ENCODE measurements at places on chromosomes 16 and 17.
A peak's percentile ranks its signal among the peaks of the same experiment; 100 is the strongest.

GRCh38 chr17:53635444-53635843 lies 187.3 kb upstream of the KIF2B start:
- DNase-seq = no peak

DNA sequence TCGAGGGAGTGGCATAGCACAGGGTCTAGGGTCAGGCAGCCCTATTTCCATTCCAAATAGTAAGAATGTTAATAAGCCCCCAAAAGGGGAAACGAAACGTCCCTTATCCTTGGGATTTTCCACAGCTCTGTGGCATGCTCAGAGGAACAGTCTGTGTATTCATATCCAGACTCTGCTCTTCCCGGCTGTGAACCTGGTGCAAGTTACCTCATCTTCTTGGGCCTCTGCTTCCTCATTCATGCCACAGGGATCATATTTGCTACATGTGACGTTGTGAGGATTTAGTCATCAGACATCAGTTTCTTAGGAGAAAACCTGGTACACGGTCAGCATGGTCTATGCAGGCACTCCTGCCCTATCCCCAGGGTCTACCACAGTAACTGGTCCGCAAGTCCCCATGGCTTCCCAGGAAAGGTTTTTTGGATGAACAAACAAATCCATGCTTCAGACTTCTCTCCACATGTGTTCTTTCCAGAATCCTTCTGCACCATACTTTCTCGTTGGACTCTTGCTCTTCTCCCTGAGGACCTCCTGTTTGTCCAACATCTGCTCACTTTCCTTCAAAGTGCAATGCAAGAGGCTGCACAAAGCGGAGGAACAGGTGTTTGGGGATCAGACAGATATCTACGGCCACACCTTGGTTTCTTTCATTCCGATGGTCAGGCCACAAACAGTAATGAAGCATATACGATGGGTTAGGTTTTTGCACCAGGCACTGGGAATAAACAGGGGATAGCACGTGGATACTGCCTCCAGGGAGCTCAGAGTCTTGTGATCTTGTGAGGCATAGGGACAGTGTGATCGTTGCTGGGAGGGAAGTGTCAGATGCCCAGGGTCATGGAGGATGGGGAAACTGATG lies 17.7 kb downstream of the GLP2R start:
- DNase-seq = no peak

DNA sequence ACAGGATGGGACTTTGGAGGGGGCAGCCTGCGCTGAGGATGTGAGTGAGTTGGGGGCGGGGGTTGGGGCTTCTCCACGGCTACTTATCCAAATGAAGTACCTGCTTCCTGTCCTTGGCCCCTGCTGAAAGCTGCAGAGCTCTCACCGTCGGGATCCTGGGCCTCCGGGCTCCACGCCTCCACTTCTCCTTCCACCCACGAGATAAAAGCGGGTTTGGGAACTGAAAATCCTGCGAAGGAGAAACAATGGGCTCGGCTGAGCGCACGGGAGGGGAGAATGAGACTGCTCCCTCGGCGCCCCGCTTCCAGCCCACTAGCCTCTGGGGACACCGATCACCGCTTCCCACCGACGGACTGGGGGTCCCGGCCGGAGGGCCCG lies 486 bp downstream of the ZNF785 start:
- DNase-seq = peak; percentile 14

GRCh38 chr17:38912221-38912813 lies 13.1 kb upstream of the LASP1NB start:
- DNase-seq = peak; percentile 3

DNA sequence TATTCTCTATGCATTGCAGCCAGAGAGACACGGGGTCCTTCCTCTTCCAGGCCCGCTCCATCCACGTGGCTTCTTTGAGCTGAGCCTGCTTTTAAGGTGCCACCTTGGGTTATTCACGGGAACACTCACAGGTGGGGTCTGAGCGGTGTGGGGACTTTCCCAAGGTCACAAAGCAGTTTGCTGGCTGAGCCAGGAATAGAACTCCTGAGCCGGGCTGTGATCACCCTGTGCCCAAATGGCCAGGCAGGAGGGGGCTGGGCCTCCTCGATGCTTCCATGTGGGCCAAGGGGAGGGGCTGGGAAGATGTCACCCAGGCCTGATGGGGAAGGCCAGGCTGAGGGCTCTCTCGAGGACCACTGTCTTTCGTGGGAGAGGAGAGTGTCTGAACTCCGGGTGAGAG lies 13.0 kb upstream of the GSE1 start:
- DNase-seq = no peak

DNA sequence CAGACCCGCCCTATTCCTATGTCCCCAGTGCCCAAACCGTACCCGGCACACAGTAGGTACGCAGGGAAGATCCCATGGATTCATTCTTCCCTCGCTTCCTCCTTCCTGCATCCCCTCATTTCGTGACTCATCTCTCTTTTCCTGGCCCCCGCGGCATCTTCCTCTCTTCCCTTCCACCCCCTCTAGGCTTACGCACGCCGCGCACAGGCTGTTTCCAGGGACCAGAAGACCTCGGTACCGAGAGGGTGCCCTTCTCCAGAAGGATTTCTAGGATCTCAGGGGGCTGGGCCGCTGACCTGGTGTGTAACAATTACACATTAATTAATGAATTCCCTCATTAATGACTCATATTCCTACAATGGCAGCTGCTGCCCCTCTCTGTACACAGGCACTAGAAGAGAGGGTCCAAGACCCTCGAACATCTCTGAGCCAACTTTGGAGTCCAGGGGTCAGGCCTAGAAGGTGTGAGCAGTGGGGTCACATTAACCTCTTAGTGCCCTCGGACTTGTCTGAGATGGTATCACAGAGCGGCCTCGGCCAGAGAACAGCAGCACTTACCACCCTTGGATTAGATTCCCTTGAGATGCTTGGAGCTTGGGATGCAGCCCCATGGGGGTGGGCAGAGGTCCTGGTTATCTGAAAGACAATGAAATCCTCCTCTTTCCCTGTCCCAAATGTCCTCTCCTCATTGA lies 16.8 kb upstream of the PLLP start:
- DNase-seq = no peak

- no peak for DNase-seq
These were observed 229.5 kb upstream of the ASIC2 start for GRCh38 chr17:33522623-33523022.

DNA sequence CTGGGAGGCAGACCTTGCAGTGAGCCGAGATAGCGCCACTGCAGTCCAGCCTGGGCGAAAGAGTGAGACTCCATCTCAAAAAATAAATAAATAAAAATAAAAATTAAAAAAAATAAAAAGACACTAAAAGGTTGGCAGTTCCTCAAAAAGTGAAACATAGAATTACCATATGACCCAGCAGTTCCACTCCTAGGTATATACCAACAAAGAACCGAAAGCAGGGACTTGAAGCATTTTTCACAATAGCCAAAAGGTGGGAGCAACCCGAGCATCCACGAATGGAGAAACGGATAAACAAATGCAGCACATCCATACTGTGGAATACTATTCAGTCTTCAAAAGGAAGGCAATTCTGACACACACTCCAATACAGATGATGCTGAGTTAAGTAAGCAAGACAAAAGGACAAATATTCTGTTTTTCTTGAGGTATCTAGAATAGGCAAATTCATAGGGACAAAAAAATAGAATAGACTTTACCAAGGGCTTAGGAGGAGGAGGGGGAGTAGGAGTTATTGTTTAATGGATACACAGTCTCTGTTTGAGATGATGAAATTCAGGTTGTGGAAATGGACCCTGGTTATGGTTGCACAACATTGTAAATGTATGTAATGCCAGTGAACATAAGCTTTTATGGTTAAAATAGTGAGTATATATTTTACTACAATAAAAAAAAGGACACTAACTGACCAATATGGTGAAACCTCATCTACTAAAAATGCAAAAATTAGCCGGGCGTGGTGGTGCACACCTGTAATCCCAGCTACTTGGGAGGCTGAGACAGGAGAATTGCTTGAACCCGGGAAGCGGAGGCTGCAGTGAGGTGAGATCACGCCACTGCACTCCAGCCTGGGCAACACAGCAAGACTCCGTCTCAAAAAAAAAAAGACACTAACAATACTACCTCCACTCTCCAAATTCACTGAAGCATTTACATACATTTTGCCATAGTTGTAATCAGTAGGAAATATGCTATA lies 27.0 kb upstream of the SLC35B1 start:
- no peak for DNase-seq
